ENCODE measurements at places on chromosomes 6 and 20.

GRCh38 chr6:18976091-18976490 is 588.9 kb downstream of the RNF144B start:
- no peak for DNase-seq

GRCh38 chr6:84059082-84059481 is 25.5 kb downstream of the MRAP2 start:
- no peak for DNase-seq

DNA sequence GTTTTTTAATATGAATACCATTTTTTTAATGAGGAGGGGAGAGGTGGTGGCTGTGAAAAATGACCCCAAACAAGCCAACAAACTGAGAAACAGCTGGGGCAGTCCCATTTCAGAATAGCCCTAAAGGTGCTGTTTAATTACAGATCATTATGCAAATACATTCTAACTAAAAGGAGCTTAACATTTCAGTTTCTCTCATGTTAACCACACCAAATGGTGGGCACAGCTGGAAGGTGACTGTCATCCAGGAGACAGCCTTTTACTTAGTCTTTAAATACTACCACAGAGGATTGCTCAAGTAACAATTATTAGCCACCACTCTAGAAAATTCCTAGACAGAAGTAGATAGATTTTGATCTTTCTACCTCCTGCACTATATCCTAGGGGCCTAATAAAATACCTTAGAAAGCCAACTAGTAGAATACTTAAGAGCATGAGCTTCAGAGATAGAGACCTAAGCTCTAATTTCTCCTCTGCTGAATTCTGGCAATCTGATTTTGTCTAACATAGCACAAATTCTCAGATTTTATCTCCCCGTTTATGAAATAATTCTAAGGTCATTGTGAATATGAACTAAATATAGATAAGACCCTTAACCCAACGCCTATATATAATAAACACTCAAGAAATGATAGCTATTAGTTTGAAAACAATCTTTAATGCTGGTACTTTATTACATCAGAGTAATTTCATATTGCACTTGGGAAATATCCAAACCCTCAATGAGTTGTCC is 615.1 kb upstream of the NRSN1 start:
- no peak for DNase-seq

DNA sequence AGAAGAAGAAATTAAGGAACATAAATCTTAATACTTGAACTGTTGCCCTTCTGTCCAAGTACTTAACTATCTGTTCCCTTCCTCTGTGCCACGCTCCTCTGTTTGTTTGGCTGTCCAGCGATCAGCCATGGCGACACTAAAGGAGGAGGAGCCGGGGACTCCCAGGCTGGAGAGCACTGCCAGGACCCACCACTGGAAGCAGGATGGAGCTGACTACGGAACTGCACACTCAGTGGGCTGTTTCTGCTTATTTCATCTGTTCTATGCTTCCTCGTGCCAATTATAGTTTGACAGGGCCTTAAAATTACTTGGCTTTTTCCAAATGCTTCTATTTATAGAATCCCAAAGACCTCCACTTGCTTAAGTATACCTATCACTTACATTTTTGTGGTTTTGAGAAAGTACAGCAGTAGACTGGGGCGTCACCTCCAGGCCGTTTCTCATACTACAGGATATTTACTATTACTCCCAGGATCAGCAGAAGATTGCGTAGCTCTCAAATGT is 17.1 kb downstream of the IRF4 start:
- DNase-seq = no peak

DNA sequence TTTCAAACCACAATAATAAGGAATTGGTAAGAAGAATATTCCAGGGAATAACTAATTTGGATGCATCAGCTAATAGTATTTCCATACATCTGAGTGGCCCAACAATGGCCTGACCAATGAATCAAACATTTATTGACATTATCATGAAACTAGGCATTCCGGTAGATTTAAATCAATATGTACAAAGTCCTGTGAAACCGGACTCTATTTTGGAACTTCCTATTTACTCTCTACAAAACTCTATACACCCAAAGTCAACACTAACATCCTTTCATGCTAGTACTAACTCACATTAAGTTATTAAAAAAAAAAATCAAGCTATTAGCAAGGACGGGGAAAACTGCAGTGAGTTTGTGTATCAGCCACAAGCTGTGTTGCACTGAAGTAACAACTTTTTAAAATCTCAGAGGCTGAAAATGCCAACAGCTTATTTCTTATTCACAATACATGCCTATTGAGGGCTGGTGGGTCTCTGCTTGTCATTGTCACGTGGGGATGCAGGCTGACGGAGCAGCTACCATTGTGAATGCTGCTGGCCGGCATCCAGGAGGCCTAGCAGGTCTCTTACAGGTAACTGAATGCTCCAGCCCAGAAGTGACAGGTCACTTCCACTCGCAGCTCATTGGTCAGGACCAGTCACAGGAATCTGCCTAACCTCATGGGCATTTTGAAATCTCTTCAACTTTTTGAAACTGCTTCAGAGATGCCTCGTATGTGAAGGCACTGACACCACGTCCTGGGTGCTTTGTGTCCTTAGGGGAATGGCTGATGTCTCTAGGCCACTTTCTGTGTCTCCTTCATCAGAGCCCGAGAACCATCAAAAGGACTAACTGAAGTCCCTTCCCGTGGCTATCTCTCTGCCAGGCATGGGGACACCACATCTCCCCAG is 76.3 kb downstream of the SLC22A23 start:
- no peak for DNase-seq

DNA sequence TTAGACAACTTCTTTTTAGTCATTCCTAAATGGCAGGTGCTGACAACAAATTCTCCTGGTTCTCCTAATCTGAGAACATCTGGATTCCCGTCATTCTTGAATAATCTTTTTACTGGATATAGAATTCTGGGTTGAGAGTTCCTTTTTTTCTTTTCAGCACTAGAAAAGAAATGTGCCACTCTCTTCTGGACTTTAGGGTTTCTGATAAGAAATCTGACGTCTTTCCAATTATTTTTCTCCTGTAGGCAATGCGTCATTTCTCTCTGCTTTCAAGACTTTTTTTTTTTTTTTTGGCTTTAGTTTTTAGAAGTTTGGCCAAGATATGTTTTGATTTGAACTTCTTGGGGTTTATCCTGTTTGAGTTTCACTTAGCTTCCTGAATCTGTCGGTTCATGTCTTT is 66.1 kb upstream of the RNF24 start:
- no peak for DNase-seq

DNA sequence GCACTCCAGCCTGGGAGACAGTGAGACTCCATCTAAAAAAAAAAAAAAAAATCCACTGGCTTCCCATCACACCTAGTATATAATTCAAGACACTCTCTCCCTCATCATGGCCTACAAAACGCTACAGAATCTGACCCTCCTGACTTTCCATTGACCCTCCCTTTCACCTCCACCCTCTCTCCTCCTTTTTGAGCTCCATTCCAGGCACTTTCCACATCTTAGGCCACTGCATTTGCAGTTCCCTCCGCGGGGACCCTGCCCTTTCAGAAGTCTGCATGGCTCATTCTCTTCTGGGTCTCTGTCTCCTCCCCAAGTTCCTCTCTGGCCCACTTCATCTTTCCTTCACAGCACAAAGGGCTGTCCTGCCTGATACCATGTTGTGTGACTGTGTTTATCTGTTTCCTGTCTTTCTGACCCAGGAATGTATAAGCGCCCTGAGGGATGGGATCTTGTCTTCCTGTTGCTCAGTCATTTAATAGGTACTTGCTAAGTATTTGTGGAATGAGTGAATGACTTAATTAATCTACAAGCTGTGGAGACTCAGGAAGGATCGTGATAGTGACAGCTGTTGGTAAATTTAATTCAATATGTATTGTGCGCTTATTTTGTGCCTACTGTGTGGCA is 35.2 kb downstream of the NCR2 start:
- no peak for DNase-seq

Measured in chondrocyte (in vitro differentiated cells).